ENCODE measurements at places on chromosomes 6 and 20.

GRCh38 chr6:41767112-41767833 lies 12.4 kb downstream of the FRS3 start:
- DNase-seq = no peak

- DNase-seq = no peak
Observed at GRCh38 chr6:15090745-15091384, 155.0 kb upstream of the JARID2 start.

- DNase-seq = no peak
Observed at GRCh38 chr6:161079566-161080262, 88.1 kb downstream of the MAP3K4 start.

DNA sequence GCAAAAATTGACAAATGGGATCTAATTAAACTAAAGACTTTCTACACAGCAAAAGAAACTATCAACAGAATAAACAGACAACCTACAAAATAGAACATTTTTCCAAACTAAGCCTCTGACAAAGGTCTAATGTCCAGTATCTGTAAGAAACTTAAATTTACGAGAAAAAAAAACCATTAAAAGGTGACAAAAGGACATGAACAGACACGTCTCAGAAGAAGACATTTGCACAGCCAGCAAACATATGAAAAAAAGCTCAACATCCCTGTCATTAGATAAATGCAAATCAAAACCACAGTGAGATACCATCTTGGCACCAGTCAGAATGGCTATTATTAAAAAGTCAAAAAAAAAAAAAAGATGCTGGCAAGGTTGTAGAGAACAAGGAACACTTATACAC lies 70.6 kb upstream of the GRIK2 start:
- DNase-seq = no peak

DNA sequence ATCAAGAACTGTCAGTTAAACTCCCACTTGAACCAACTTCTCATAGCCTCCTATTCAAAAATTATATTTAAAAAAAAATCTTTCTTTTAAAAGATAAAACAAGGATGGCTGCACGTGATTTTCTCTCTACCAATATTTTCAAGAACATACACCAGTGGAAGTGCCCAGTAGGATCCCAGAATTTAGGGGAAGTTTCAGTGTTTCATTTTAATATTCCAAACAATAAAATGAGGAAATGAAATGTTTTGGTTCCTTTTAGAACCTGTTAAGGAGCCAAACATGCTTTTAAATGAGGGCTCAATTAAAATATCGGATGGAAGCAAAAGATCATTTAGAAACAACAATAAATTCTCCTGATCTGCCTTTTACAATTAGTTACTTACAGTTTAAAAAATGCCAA lies 26.4 kb upstream of the PRELID3B start:
- DNase-seq = no peak

DNA sequence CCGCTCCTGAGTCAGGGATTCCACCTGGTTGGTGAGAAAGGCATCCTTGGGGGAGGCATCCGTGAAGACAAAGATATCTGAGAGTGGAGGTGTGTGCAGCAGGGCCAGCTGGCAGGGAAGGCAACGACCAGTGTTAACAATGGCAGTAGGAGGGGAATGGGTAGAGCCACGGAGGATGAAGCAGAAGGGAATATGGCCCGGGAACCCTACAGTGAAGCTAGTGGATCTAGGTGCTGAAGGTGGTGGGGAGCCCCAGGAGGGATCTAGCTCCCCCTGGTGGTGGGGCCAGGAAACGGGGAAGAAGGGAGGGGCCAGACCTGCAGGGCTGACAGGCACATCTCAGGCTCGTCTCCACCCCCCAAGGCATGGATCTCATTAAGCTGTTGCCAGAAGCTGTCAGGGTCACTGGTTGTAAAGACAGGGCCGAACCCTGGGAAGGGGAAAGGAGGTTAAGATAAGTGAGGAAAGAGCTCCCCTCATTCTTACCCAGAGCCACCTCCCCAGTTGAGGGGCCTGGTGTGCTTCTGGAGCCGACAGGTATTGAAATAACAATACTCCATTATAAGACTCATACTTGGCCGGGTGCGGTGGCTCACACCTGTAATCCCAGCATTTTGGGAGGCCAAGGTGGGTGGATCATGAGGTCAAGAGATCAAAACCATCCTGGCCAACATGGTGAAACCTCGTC lies 7.3 kb downstream of the VWA7 start:
- no peak for DNase-seq

DNA sequence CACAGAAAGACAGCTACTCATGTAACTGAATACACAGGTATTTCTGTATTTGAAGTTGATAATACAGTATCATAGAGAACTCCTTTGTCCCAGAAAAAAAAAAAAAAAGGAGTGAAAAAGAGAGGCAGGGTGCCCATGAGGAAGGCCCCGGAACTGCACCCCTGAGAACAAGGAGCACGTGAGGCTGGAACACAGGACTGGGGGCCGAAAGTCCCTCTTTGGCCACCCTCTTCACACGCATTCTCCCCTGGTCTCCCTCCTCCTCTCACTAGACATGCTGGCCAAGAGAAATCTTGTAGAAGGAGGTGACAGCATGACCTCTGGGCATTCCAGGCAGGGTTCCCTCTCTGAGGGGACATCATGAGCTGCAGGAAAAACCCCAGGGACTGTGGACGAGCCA lies 62.7 kb upstream of the TRAF3IP2 start:
- no peak for DNase-seq

GRCh38 chr6:157978021-157978783 lies 3.5 kb upstream of the SYNJ2 start:
- no peak for DNase-seq

- no peak for DNase-seq
Observed at GRCh38 chr20:10591946-10592521, 81.8 kb downstream of the JAG1 start.

DNA sequence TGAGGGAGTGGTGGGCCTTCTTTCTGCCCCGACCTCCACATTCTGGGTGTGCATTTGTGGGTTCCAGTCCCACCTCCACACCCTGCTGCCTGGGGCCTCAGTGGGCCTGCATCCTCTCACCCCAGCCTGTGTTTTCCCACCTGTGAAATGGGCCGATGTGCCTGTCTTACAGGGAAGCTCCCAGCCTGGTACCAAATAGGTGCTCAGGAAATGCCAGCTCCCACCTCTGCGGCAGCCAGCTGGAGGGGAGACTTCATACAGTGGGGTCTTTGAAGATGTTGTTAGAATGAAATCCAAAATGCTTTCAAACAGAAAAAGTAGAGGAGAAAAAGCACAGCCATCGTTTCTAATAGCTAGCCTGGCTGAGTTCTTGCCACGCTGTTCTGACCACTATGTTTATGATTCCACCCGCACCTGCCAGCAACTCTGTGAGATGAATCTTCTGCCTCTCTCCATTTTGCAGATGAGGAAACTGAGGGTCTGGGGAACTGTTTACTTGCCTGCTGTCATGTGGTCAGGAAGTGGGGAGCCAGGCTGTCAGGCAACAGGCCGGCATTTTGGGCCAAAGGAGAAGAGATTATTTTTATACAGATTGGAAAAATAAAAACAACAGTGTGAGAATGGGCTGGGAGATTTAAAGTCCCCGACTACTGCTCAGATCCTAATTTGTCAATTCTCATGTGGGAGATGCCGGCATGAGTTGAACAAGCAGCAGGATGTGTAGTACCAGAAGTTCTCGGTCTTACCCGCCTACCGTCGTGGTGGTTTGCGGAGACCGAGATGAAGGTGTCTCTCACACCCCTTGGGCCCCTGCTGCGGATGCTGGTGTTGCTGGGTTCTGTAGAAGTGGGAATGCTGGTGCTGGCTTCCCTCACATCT lies 4.6 kb downstream of the TMEM181 start:
- no peak for DNase-seq

DNA sequence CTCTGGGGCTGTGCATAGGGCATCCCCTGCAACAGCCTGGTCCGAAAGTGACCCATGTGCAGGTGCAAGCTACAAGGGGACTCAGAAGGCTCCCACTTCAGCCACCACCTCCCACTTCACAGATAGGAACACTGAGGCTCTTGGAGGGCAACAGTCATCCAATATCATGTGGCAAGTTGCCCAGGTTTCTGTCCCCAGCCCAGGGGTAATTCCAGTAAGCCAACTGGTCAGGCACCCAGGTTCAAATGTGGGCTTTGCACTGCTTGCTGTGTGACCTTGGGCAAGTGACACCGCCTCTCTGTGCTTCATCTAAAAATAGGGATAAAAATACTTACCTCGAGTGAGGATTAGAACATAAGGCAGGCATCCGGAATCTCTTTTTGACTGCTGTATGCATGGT lies 62.0 kb upstream of the SIRPA start:
- no peak for DNase-seq

DNA sequence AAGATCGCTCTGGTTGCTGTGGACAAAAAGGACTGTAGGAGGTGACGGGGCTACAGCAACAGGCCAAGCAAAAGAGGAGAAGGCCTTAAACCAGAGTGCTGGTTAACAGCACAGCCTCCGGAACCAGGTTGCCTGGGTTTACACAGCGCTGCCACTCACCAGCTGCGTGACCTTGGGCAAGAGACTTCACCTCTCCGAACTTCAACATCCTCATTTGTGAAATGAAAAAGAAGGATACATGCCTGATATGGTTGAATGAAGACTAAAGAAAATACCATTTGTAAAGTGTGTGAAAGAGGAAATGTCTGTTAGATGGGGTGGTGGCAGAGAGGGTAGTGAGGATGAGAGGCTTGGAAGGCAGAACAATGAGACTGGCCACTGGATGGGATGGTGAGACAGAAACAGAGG lies 44.9 kb downstream of the PREX1 start:
- no peak for DNase-seq

DNA sequence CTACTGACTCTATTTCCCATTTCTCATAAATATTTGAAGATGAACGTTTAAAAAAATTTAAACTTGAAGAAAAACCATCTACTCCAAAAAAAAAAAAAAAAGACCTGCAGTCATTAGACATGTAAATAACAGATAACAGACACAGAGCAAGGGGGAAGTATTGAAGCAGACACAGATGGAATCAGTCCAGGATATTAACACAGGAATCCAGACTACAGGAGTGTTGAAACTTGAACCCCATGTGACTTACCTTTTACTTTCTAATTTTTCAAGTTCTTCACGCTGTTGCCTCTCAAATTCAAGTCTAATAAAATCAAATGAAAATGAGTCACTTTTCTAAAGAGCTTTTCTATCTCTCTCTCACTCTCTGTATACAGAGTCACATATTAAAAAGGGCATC lies 191.8 kb downstream of the KIF16B start:
- no peak for DNase-seq

GRCh38 chr20:36400909-36401735 lies 95.0 kb downstream of the DLGAP4 start:
- no peak for DNase-seq

DNA sequence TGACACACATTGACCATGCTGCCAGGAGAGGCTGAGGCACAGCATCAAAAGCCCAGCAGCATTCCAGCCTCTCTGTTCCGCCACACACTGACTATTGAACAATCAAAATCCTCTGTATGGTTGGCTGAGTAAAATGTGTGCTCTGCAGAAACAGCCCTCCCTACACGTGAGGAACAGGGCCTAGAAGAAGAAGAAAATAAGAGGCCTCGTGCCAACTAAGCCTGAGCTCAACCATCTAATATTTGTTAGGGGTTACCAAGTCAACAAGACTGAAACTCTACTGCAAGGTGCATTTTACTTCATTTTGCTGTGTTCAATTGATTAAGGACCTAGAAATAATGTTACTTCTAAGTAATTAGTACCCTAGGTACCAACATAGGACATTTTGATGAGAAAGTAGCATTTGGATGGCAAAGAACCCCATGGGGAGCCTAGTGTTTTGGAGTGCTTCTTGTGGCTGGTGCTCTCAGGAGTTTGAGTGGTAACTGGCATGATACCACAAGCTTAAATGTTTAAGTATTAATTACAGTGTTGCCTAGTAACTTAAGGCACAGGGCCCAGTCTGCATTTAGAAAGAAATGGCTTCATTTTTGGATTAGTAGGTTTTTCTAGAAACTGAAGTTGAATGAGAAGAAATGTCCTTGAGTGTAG lies 146.6 kb upstream of the PLN start:
- DNase-seq = peak; percentile 67

DNA sequence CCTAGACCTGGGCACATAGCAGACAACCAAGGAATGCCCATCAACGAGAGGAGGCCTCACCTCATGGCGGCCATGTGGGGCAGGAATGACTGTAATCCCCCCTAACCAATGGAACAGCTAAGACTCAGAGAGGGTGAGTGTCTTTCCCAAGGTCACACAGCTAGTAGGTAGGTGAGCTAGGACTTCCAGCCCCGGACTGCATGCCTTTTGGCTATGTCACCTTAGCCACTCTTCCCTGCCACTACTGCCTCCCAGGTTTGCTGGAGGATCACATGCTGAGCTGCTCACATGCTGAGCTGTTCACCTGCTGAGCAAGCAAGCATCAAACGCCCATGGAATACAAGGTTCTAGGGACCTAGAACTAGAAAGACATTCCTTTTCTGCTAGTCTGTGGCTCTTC lies 188.5 kb upstream of the PMEPA1 start:
- no peak for DNase-seq

DNA sequence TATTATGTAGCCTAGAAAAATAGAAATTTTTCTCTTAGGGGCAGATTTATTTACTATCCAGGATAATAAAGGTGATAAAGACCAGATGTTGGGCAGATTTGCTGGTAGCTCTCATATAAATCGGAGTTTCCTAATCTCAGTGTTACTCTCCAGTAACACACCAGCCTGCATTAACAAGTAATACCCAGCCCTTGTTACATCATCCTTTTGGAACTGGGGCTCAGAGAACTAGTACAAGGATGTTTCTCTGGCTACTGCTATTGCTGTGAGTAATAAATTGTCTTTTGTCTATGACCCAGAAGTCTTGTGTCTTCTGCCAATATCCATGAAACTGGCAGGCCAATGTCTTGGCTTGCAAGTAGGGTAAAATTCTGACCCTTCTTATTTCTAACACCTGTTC lies 16.8 kb downstream of the TPD52L1 start:
- no peak for DNase-seq

- no peak for DNase-seq
Observed at GRCh38 chr6:130959951-130960350, 103.1 kb downstream of the EPB41L2 start.

GRCh38 chr6:104705916-104706442 lies 153.7 kb downstream of the HACE1 start:
- DNase-seq = no peak

DNA sequence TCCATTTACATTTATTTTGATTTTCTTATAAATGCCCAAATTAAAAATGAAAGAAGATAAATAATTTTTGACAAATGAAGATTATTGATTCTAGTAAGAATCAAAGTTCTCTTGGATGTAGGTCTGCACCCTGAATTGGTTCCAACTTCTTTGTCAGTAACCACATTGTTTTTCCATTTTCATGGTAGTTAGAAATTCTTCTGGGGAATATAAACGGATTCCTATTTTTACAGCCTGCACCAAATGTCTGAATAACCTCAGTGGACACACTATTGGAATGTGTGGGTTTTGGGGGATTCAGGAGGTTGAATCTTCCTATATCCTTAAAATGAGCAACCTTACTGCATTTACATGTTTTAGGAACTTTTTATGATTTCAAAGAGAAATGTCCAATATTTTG lies 1085.3 kb upstream of the MAP3K7 start:
- DNase-seq = no peak

- DNase-seq = no peak
Observed at GRCh38 chr20:36866681-36867495, 9.1 kb upstream of the TLDC2 start.
